ACHN (cell line): ENCODE measurements at places on chromosomes 13 and 19.

- no peak for DNase-seq
Measured at GRCh38 chr19:35462476-35462953, 14.5 kb downstream of the FFAR2 start.

- no peak for DNase-seq
Measured at GRCh38 chr13:51619614-51620013, 35.4 kb downstream of the WDFY2 start.

- DNase-seq: no peak
Measured at GRCh38 chr13:112181336-112182067, 114.6 kb downstream of the SOX1 start.

GRCh38 chr19:17943274-17944221 is 10.7 kb downstream of the CCDC124 start:
- no peak for DNase-seq

DNA sequence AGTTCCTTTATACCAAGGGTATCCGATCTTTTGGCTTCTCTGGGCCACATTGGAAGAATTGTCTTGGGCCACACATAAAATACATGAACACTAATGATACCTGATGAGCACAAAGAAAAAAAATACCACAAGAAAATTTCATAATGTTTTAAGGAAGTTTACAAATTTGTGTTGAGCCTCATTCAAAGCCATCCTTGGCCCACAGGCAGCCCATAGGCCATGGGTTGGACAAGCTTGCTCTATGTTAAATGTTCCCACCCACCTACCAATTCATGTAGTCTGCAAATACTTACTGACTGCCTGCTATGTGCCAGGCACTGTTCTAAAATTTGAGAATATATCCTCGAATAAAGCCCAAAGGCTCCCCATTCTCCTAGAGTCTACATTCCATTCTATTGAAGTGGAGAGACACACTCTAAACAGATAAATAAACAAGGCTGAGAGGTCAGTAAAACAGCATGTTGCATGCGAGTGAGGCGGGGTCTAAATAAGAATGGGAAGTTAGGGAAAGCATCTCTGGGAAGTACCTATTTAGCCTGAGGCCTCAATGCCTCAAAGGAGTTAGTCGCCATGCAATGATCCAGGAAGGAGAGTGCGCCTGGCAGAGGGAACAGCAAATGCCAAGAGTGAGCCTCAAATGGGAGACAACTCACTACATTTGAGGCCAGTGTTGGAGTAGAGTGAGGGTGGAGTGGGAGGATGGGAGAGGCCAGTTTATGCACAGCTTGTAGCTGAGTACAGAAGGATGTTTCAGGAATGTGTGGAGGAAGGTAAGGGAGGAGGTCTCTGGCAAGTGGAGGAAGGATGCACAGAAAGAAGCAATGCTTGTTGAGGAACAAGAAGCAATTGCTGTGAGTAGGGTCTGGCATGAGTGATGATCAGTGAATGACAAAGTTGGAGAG is 52.5 kb upstream of the CLDN10 start:
- no peak for DNase-seq

GRCh38 chr13:26132756-26133155 is 80.9 kb upstream of the SHISA2 start:
- peak; percentile 17 for DNase-seq

DNA sequence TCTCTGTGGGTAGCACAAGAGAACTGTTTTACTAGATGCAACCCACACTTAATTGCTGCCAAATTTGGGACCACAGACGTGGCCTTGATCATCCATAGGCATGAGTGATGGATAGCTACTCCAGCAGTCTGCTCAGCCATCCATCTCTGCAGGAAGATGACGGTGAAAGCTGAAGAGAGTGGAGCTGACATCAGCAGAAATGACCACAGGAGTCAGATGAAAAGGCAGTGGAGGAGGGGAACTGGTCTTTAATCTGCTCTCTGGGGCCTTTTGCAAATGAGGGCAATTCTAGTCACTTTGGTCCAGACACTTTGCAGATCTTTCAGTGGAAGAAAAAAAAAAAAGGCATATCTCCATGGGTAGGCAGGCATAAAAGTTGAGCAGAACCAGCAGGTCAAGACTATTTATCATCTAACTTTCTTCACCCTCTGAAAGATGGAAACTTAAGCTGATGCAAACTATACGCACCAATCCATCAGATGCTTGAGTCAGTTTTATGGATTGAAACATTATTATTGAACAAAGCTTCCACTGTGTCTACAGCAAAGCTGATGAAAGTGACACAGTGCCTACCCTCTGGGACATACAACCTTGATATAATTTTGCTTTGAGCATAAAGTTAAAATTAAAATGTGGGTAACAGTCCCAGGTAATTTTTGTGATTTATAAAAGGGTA is 281.6 kb upstream of the OBI1 start:
- no peak for DNase-seq

DNA sequence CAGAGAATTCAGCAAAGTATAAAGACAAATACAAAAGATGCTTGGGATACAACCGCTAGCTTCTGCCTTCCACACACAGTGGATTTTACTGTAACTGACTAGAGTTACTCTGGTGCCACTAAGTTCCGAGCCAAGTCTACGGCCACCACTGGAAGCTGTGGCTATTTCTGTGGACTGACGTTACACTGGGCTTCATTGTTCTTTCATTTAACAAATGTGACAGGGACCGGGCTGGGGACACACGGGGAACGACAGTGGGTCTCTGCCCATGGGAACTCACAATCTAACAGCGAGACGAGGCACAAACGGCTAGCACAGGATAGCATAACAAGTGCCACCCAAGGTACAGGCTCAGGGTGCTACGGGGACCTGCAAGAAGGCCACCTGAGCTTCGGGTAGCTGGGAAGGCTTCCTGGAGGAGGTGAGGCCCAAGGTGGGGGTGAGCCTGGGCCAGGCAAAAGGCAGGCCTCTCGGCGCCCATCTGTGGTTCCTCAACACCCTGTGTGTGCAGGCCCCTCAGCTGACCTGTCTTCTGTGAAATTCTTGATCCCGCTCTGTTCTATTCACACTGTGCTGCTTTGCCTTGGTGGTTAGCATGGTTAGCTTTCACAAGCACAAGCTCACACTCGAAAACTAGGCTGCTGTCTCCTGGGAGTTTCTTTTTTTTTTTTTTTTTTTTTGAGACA is 10.3 kb upstream of the IL4I1 start:
- no peak for DNase-seq
